ENCODE measurements at places on chromosomes 5 and 9. TPM values are rescaled to one million over a fixed set of nuclear protein-coding genes. Genes with fewer than 3 reads are reported as not detected.

The DUSP1 gene
- total RNA-seq = 43.0 TPM

The IFNK gene
- not detected for total RNA-seq

The UBLCP1 gene
- 11.2 TPM for total RNA-seq

The NPR3 gene
- 74.7 TPM for total RNA-seq

The SAPCD2 gene
- total RNA-seq = 0.47 TPM

The RNF180 gene
- total RNA-seq = 0.63 TPM

The CTSL gene
- 596 TPM for total RNA-seq

The FLT4 gene
- 0.09 TPM for total RNA-seq

The ABL1 gene
- total RNA-seq = 58.5 TPM

The CCL19 gene
- total RNA-seq = not detected

The ZNF367 gene
- 0.09 TPM for total RNA-seq

The PCDHGA9 gene
- 3.8 TPM for total RNA-seq

The PCDHB16 gene
- total RNA-seq = 2.1 TPM

The CTXN3 gene
- not detected for total RNA-seq

The ZDHHC21 gene
- total RNA-seq = 5.5 TPM

The PCDHA1 gene
- total RNA-seq = under 0.01 TPM
